Astrocyte of the cerebellum (primary cell): ENCODE measurements at places on chromosomes 16 and 17.

DNA sequence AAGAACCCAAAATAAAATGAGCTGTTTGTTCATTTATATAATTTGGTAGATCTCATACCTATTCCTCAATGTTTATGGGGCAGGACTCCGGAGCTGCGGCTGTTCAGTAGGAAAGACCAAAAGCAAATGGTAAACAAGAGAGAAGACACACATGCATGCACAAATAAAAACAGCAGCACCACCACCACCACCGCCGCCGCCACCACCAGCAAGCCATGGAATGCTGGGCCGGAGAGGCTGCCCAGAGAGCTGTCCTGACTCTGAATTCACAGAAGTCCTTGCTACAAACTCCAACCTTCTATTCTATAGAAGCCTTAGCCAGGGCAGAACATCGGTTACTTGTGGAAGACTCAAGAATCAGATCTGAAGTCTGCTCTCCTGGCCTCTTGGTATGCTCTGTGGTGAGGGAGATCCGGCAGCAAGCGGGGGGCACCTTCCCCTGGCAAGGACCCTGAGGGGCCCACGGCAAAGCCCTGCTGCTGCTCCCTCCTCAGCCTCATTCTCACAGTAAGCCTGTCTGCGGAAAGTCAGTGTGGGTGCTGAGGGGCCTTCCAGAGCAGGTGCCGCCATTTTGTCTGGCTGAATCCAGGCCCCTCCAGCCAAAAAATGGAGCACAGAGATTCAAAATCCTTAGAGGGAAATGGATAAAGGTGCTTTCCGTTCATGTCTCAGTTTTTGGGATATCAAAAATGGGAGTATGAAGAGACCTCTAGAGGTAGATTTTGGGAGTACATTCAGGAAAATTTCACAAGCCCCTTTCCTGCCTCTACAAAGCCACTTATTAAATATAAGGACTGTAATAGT lies 6.4 kb upstream of the FOXJ1 start:
- no peak for DNase-seq

DNA sequence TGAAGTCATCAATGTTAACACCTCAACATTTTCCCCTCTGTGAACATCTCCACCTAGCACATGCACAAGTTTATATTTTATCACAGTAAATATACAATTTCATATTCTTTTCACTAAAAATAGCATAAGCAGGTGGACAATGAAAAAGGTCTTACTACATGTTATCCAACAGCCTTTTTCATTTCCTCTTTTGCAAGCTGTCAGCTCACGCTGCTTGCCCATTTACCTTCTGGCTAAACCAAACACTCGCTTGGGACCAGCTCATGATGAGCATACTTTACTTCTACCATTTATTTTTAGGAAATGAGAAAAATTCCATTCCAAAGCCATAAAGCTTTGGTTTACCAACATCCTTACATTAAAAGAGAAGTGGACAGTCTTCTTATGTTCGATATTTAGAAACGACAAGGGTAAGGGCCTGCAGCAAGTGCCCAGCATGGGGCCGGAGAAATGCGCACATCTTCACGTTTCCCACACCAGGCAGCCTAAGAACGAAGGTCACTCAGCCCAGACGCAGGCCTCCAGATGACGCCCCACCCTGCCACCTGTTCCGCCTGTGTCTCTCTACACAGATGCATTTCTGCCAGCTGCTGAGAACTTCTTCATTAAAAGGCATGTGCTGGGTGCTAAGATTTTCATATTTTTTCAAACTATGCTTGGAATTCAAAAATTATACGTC lies 13.9 kb downstream of the SNN start:
- no peak for DNase-seq

- DNase-seq: no peak
Measured at GRCh38 chr16:78768718-78769117, 669.3 kb downstream of the WWOX start.

GRCh38 chr16:74070237-74070636 lies 226.4 kb upstream of the PSMD7 start:
- no peak for DNase-seq

GRCh38 chr17:58156839-58157803 lies 8.9 kb downstream of the OR4D1 start:
- no peak for DNase-seq

DNA sequence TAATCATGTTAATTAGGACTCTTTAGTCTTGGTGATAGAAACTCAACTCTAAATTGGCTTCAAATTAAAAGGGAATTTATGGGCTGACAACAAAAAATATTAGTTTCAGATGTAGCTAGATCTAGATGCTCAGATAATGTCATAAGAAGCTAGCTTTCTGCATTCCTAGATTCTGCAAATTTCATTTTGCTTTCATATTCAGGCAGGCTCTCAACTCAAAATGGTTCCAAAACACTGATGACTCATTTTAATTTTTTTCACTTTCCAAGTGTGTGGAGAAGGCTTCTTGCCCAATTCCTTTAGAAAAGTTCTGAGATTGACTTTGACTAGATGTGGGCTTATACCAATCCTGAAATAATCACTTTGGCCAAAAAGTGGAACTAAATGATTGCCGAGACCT lies 236.7 kb upstream of the GOT2 start:
- peak; percentile 27 for DNase-seq

DNA sequence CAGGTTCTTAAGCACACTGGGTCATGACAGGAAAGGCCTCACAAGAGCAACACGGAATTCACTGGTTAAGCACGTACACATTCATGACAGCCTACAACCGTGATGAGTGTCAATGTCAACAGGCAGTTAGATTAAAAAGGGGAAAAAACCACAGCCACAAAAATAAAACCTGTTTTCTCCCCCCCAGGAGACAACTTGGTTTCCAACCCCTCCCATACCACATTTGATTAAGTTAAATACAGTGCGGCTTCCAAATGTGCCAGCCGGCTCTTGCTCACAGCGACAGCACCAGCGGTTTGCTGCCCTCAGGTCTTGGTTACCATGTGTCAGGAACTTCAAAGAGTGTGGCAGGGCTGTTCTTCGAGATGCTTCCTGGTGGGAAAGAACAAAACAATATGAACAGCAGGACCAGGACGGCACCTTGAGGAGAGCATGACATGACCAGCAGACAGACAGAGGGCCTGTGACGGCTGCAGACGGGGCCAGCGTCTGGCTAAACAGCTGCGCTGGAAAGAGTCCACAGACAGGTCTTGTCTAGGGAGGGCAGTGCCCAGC lies 193.6 kb downstream of the PARN start:
- DNase-seq: no peak
